ENCODE measurements at places on chromosomes 1 and 21. TPM values are rescaled to one million over a fixed set of nuclear protein-coding genes. Genes with fewer than 3 reads are reported as not detected.

GRCh38 chr1:101728029-101728428, 268.7 kb downstream of the OLFM3 start:
- H3K27ac ChIP-seq = no peak overlapping the region
- DNase-seq = no peak
- H3K36me3 ChIP-seq = no peaks in the 10 kb centered on the region
- H3K4me3 ChIP-seq = no peak overlapping the region

- no peak overlapping the region for H3K27ac ChIP-seq
- no peak overlapping the region for H3K4me3 ChIP-seq
- no peaks in the 10 kb centered on the region for H3K36me3 ChIP-seq
- no peaks in the 10 kb centered on the region for H3K4me1 ChIP-seq
Measured at GRCh38 chr1:201750934-201751333, 78.0 kb upstream of the IPO9 start.

GRCh38 chr1:181326348-181326747, 157.0 kb upstream of the CACNA1E start:
- H3K4me1 ChIP-seq = peaks cover 4% of the 10 kb centered on the region
- DNase-seq = no peak
- H3K36me3 ChIP-seq = no peaks in the 10 kb centered on the region
- H3K27ac ChIP-seq = no peak overlapping the region
- H3K4me3 ChIP-seq = no peak overlapping the region
- H3K27me3 ChIP-seq = no peaks in the 10 kb centered on the region

- no peak overlapping the region for H3K4me3 ChIP-seq
- no peak for DNase-seq
- H3K36me3 ChIP-seq = no peaks in the 10 kb centered on the region
- H3K4me1 ChIP-seq = no peaks in the 10 kb centered on the region
- no peak overlapping the region for H3K27ac ChIP-seq
Measured at GRCh38 chr21:32100423-32100822, 178.4 kb downstream of the MIS18A start.

GRCh38 chr1:56939209-56939608, 26.6 kb downstream of the C8B start:
- no peaks in the 10 kb centered on the region for H3K36me3 ChIP-seq
- H3K4me1 ChIP-seq = no peaks in the 10 kb centered on the region
- no peak for DNase-seq
- H3K27me3 ChIP-seq = no peaks in the 10 kb centered on the region
- no peak overlapping the region for H3K4me3 ChIP-seq
- H3K27ac ChIP-seq = no peak overlapping the region

DNA sequence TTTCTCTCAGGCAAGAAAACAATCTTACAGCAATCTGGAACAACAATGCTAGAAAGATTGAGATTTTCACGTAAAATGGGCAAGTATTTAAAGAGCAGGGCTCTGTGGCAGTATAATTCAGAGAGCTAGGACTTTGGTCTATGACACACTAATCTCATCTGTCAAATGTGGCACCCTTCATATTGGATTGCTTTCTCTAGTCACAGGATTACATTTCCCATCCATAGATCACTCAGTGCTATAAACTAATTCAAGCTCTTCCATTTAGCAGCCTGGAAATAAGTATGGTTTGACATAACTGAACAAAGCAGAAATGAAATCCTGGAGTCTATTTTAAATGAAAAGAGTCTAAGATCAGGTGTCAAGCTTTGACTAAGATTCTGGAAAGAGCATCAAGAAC, 263.1 kb upstream of the TMPRSS15 start:
- H3K27me3 ChIP-seq = no peaks in the 10 kb centered on the region
- no peak for DNase-seq
- H3K36me3 ChIP-seq = no peaks in the 10 kb centered on the region
- no peaks in the 10 kb centered on the region for H3K4me1 ChIP-seq

GRCh38 chr1:28343405-28343804, 14.6 kb downstream of the MED18 start:
- DNase-seq = no peak
- no peaks in the 10 kb centered on the region for H3K4me1 ChIP-seq
- H3K4me3 ChIP-seq = no peak overlapping the region
- no peaks in the 10 kb centered on the region for H3K27me3 ChIP-seq

PCAT6 gene
- polyA plus RNA-seq = not detected

ZFP69B gene
- 1.7 TPM for polyA plus RNA-seq

ANKRD35 gene
- polyA plus RNA-seq = 0.31 TPM

TSACC gene
- polyA plus RNA-seq = 0.39 TPM
